ENCODE measurements at places on chromosomes 13 and 19. TPM values are rescaled to one million over a fixed set of nuclear protein-coding genes. Genes with fewer than 3 reads are reported as not detected.

C13orf46 gene
- total RNA-seq: 1.1 TPM

CEACAM1 gene
- 4.6 TPM for total RNA-seq

DNA sequence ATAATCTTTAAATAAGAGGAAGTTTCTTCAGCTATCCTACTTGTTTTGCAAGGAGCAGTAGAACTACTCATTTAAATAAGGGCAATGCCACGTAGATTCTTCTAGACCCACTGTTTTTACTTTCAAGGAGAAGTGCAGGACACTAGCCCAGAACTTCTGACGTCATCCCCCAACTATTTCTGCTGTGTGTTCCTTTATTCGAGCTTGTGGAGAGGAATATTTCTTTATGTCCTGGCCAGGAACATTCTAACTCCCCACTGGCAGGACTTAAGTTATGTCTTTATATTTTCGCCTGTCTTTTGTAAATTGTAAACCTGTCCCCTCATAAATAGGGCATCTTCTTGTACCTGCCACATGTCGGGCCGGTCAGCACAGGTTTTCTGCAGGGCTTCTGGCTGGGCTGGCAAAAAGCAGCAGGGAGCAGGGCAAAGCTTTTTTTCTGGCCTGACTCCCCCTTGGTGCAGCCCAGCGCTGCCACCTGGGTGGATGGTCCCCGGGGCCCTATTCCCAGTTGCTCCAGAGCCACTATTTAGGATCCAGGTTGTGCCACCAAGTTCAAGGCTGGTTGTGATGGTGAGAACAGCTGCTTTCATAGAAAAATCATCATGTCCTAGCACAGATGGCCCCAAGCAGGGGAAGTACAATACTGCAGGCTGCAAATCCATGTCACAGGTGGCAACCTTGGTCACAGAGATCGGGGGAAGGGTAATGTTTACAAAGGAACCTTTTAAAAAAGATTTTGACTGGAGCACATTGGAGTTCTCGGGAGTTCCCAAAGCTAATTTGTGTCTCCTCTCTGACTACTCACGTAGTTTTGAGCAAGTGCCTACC, 1.8 kb downstream of the MBNL2 start:
- H3K36me3 ChIP-seq: no peaks in the 10 kb centered on the region
- peak overlapping the region; percentile 91 for H3K27ac ChIP-seq
- no peaks in the 10 kb centered on the region for H3K27me3 ChIP-seq
- DNase-seq: no peak

ZNF888 gene
- total RNA-seq: 2.6 TPM

GRCh38 chr13:113973218-113974164, at the start of gene C13orf46:
C13orf46 (minus strand) TSS chr13:113974076; CDS start chr13:113973997, 79 bp downstream.
- no peak within 1 kb of the TSS for H3K27ac ChIP-seq
- H3K27me3 ChIP-seq: no peaks in the 10 kb centered on the region
- H3K4me1 ChIP-seq: peaks cover 39% of the 10 kb centered on the region
- peak; percentile 1 for DNase-seq

DNA sequence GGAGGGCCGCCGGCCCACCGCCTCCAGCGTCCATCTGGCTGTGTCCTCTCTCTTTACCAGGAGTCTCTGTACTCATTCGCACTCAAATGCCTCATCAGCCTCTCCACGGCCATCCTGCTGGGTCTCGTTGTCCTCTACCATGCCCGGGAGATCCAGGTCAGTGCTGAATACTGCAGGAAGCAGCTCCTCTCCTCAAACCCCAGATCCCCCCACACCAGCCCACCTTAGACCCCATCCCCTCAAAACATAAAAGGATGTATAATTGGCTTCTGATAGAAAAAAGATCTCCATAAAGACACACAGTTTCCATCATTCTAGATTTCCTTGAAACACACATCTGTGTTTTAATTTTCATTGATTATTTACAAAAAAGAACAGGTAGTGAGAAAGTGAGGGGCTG, 8.1 kb downstream of the KCNN1 start:
- H3K27me3 ChIP-seq: no peaks in the 10 kb centered on the region
- DNase-seq: no peak
- H3K4me1 ChIP-seq: no peaks in the 10 kb centered on the region
- H3K36me3 ChIP-seq: no peaks in the 10 kb centered on the region
- no peak overlapping the region for H3K4me3 ChIP-seq

DNA sequence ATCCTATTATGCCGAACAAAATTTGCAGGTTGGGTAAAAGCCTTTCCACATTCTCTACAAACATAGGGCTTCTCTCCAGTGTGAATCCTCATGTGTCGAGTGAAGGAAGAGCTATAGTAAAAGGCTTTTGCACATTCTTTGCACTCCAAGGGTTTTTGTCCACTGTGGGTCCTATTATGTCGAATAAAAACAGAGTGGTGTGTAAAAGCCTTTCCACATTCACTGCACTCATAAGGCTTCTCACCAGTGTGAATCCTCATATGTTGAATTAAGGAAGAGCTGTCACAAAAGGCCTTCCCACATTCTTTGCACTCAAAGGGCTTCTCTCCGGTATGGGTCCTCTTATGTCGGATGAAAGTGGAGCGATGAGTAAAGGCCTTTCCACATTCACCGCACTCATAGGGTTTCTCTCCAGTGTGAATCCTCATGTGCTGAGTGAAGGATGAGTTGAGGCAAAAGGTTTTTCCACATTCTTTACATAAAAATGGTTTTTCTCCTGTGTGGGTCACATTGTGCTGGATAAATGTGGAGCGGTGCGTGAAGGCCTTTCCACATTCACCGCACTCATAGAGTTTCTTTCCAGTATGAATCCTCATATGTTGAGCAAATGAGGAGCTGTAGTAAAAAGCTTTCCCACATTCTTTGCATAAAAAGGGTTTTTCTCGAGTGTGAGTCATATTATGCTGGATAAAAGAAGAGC, 13.6 kb downstream of the ZNF599 start:
- H3K4me3 ChIP-seq: no peak overlapping the region
- peaks cover 42% of the 10 kb centered on the region for H3K36me3 ChIP-seq
- DNase-seq: no peak
- H3K27me3 ChIP-seq: no peaks in the 10 kb centered on the region
- H3K4me1 ChIP-seq: no peaks in the 10 kb centered on the region

LACC1 gene
- total RNA-seq: 6.1 TPM

DNA sequence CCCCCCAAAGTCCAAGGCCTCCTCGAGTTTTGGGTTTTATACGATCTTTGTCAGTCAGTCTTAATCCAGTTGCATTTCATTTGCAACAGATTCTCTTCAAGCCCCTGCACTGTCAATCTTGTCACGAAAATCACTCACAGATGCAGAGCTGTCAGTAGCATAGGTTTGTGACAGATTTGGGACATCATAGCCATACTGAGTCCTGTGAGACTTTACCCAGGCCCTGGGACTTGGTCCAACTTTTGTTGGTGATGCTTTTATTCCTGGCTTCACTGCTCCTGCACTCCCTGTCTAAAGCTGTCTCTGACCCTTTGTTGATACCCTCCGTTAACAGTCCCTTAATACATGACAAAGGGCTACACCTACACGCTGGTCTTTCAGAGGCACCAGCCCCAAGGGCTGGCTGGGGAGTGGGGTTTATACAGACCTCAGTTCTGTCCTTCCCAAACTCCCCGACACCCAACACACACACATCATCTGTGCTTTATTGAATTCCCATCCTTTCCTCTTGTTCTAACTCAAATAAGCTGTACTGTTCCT, 36.0 kb downstream of the PABPC3 start:
- DNase-seq: no peak
- H3K36me3 ChIP-seq: no peaks in the 10 kb centered on the region
- no peaks in the 10 kb centered on the region for H3K4me1 ChIP-seq
- no peak overlapping the region for H3K27ac ChIP-seq
- H3K4me3 ChIP-seq: no peak overlapping the region

- H3K27me3 ChIP-seq: no peaks in the 10 kb centered on the region
- H3K27ac ChIP-seq: no peak overlapping the region
- no peak for DNase-seq
These were observed 52.5 kb downstream of the MTUS2 start for GRCh38 chr13:28872427-28873176.

FZR1 gene
- 33.8 TPM for total RNA-seq

GRCh38 chr19:28037186-28037585, 1175.8 kb downstream of the UQCRFS1 start:
- H3K4me1 ChIP-seq: no peaks in the 10 kb centered on the region
- H3K4me3 ChIP-seq: no peak overlapping the region
- no peak overlapping the region for H3K27ac ChIP-seq
- no peak for DNase-seq
- no peaks in the 10 kb centered on the region for H3K27me3 ChIP-seq

IQCN gene
- total RNA-seq: 29.2 TPM

OR4F17 gene
- not detected for total RNA-seq

- no peaks in the 10 kb centered on the region for H3K4me1 ChIP-seq
- no peaks in the 10 kb centered on the region for H3K27me3 ChIP-seq
- H3K27ac ChIP-seq: no peak overlapping the region
- no peak overlapping the region for H3K4me3 ChIP-seq
These were observed 234.7 kb downstream of the TSHZ3 start for GRCh38 chr19:31114585-31114984.
